ENCODE measurements at places on chromosomes 13 and 19.

- DNase-seq: no peak
Observed at GRCh38 chr19:35284153-35285094, 2.1 kb downstream of the HAMP start.

- DNase-seq: peak; percentile 94
Observed at GRCh38 chr19:58154679-58155648, 4.4 kb upstream of the ZNF329 start.

- DNase-seq: no peak
Observed at GRCh38 chr13:26324867-26325266, 70.9 kb downstream of the CDK8 start.

DNA sequence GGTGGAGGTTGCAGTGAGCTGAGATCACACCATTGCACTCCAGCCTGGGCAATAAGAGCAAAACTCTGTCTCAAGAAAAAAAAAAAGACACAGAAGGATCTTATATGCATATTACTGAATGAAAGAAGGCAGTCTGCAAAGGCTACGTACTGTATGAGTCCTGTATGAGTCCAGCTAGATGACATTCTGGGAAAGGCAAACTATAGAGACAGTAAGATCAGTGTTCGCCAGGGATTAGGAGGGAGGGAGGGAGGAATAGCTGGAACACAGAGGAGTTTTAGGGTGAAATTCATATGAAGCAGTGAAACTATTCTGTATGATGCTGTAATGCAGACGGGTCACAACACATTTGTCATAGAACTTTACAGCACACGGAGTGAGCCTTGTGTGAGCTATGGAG, 165.9 kb upstream of the RNF113B start:
- no peak for DNase-seq

GRCh38 chr13:27170221-27170515, 1.4 kb downstream of the USP12 start:
- DNase-seq: no peak

DNA sequence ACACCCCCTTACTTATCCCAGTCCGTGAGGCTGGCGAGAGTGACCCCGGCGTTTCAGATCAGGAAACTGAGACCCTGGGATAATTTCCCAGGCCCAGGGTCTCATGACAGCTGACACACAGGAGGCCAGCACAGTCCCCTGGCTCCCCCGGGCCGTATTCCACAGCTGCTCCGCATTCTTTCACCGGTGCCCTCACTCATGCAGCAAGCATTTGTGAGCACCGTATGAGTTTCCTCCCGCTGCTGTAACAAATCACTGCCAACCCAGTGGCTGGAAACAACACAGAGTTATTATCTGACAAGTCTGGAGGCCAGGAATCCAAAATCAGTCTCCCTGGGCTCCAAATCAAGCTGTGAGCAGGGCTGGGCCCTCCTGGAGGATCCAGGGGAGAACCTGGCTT, 21.3 kb downstream of the GADD45B start:
- DNase-seq: no peak

- no peak for DNase-seq
Observed at GRCh38 chr13:27496536-27497273, 46.3 kb upstream of the MTIF3 start.

GRCh38 chr13:64078025-64078424, 2662.4 kb upstream of the PCDH20 start:
- DNase-seq: peak; percentile 62

DNA sequence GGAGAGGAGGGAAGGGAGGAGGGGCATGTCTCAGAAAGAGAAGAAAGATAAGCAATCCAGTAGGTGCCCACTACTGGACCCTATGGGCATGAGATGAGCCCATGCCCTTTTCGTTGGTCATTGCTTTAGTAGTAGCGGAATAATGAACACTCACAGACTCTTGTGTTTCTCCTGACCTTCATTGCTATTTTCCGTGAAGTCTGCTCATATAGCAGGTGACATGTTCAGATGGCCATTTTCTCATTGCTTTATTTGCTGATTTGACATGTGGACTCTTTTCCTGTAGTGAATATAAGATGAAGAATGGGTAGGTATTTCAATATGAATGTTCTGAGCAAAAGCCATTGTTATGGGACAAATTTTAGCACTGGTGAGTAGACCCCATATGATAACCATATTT, 16.4 kb downstream of the WDFY2 start:
- DNase-seq: no peak

DNA sequence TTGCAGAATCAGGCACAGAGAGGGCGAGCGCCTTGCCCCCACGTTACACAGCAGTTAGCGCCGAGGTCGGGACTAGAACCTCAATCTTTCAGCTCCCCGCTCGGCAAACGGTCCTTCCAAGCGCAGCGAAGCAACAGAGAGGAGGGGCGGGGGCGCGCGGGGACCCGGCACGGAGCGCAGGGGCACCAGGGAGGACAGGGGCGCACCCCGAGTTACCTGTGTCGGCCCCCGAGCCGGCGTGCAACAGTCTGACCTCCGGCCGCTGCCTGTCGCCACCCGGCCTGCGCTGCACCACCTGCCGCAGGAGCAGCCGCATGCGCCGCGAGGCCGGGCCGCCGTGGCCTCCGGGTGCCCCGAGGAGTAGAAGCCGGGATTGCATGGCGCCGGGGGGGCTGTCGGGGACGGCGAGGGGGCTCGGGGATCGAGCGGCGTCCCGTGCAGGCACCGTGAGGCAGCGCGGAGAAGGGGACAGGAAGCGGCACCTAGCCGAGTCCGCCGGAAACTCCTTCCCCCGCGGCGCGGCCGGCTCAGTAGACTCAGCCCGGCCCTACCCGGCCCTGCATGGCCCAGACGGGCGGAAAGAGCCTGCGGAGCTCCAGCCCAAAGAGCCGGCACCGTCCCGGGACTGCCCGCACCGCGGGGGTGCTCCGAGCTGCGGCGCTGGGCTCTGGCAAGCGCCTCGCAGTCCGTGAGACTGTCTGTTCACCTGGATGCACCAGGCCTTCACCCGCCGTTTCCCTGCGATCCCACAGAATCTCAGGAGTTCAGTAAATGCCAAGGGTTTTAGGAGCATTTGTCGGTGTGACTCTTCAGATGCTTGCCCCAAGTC, at the start of gene VWA8:
TSS of gene VWA8 (minus strand) at position 473 of the 829 bp plus-strand sequence. CDS start at position 379, 94 bp downstream.
- DNase-seq: peak; percentile 58

- DNase-seq: no peak
Observed at GRCh38 chr13:43482026-43482425, 304.7 kb downstream of the ENOX1 start.

- no peak for DNase-seq
Observed at GRCh38 chr13:98110749-98111148, 32.1 kb upstream of the FARP1 start.

- no peak for DNase-seq
Observed at GRCh38 chr13:79427883-79428282, 21.8 kb upstream of the RBM26 start.

DNA sequence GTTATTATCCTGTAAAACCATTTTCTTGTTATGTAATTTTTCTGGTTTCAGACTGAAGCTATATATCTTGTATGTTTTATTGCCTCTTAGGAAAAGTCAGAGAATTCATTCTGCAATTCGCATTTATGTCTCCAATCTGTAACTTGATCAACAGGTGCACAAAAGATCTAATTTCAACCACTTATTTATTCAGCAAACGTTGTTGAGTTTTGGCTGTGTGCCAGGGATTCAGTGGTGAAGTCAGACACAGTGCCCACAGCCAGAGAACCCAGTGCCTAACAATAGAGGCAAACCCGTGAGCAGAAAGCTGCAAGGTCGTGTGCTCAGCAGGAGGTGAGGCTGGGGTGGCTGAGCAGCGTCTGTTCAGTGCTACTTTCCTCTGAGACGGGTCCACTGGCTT, 119.5 kb upstream of the MCF2L start:
- no peak for DNase-seq

DNA sequence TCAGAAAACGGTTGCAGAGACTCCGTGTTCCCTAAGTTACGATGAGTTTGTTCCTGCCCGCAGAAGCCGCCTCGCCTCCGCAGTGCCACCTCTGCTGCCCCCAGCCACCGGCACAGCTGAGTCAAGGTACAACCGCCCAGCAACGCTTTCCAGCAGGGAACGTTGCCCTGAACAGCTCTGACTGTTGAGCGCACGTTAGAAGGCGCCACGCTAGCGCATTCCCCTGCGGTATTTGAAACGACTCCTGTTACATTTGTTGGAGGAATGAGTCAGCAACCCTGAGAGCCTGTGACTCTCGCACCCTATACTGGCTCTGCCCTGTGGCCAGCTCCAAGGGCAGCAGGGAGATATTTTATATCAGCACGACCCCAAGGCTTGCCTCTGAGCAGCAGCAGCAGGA, 302.8 kb downstream of the TEX29 start:
- no peak for DNase-seq

- DNase-seq: peak; percentile 10
Observed at GRCh38 chr13:46665633-46666482, 112.9 kb downstream of the LRCH1 start.

GRCh38 chr19:49896863-49897621, at the start of gene IL4I1:
IL4I1 (minus strand) TSS chr19:49896887; CDS start chr19:49896160, 727 bp downstream.
- no peak for DNase-seq

DNA sequence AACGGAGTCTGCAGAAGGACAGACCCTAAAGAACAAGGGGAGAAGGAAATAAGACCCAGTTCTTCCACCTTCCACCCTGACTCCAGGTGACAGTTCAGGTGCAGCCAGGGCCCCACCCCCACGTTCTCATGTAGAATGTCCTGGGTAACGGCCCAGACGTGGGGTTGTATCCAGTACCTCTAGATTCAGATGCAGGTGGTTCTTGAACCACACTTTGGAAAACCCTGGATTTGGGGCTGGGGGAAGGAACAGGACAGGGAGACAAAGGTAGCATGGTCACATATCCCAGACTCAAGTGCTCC, 2.2 kb downstream of the DMPK start:
- DNase-seq: no peak

DNA sequence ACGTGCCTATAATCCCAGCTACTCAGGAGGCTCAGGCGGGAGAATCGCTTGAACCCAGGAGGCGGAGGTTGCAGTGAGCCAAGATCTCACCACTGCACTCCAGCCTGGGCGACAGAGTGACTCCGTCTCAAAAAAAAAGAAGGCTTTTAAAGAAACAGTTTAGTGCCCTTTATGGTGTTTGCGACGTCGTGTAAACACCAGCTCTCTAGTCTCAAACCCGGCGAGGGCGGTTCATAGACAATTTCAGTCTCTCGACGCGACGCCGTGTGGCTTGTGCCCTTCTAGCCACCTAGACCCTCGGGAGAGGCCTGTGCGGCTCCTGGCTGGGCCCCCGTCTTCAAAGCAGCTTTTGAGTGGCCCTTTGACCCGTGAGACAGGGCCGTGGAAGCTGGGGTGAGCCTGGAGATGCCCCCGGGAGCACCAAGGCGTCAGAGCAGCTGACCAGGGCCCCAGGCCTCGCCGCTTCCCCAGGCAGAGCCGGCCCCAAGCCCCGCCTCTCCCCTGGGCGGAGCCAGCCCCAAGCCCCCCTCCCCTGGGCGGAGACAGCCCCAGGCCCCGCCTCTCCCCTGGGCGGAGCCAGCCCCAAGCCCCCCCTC, 5.0 kb upstream of the MADCAM1 start:
- no peak for DNase-seq

DNA sequence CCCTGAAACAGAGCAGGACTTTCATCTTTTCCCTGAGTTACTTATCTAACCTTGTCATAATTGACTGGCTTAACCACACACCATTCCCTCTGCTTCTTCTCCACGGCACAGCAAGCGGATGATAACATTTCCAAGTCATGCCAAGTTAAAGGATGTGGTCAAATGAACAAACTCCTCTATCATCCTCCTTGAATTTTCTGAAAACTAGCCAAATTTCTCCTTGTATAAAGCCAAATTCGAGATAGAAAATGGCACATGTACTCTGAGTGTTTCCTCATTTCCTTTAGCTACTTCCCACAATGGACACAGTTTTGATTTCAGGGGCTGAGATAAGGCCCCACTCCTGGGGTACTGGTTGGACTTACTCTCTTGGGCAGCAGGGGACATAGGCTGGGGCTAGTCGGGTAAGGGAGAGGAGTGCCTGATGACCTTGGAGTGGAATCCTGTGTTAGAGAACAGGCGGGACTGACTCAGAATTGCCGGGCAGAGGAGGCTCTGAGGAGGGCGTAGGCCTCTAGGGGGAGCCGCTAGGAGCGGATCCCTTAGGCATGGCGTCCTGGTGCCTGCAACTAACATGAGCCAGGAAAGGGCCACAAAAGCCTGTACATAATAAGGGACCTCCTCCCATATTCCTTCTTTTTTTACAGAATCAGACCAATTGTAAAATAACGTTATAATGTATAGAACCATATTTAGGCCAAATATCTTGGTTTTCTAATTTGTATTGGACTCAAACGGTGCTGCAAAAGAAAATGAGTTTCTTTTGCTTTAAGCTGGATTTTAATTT, 20.3 kb upstream of the TMTC4 start:
- DNase-seq: peak; percentile 50

DNA sequence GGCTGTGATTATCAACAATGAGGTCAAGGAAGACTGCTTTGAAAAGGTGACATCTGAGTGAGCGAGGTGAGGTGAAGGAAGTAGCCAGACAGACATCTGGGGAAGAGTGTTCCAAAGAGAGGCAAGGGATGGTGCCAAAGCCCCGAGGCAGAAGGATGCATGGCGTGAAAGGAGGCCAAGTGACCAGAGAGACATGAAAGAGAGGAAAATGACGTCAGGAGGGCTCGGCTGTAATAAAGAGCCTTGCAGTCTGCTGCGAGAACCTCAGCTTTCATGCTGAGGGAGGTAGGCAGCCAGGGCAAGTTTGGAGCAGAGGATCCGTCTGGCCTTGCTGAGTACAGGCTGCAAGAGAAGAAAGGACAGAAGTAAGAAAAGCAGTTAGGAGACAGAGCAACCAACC, 50.8 kb downstream of the FOXO1 start:
- no peak for DNase-seq

DNA sequence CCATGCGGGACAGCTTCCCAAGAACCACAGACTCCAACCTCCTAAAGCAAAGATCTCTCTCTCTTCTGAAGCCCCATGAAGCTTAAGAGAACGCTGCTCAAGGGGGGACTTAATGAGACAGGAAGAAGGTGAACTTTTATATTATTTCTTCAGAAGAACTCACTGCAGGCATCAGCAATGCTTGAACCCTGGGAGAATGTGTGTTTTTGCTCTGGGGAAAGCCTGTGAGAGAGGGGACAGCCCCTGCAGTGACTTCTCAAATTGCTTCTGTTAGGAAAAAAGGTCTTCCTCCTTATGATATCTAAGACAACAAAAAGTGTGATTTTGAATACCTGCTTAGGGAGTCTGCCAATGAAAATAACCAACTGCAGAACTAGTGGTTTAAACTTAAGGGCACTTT, 23.0 kb downstream of the GJA3 start:
- no peak for DNase-seq

- no peak for DNase-seq
Observed at GRCh38 chr13:37074703-37075102, 15.2 kb upstream of the SUPT20H start.

Measured in HuH-7 (cell line).